ENCODE measurements at places on chromosomes 4 and X.

GRCh38 chr4:176223561-176223960 lies 28.2 kb upstream of the SPATA4 start:
- DNase-seq, result no peak

- no peak for DNase-seq
Observed at GRCh38 chr4:170014359-170015011, 11.7 kb downstream of the MFAP3L start.

- no peak for DNase-seq
Observed at GRCh38 chr4:112536123-112536522, 20.1 kb upstream of the NEUROG2 start.

DNA sequence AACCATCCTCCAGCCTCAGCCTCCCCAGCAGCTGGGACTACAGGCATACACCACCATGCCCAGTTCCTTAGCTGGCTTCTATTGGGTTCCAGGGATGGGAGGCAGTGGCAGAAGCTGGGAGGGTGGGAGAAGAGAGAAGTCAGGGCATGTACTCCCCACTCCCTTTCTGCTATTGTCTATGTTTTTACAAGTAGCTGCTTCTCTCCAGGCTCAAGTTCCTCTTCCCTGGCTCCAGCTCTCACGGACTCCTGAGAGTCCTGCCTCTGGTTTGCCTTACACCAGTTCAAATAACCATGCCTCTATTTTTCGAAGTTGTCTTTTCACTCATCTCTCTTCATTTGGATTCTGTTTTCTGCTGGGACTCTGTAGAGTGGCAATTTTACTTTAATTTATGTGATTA lies 2.9 kb downstream of the TBC1D9 start:
- no peak for DNase-seq

DNA sequence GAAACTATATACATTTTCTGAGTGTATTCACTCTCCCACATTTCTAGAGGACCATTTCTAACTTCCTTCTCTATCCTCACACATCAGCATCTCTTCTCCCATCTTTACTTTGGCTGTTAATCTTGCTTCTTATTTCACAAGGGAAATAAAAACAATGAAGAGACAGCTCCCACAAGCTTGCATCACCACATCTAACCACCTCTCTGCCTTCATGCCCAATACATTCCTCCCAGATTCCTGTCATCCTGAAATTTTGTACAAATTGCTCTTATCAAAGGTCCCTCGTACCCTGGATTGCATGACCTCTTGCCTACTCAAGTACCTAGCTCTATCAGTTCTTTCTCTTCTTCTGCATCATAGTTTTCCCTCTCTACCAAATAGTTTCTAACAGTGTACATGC lies 215.2 kb downstream of the ANTXR2 start:
- DNase-seq, result no peak

DNA sequence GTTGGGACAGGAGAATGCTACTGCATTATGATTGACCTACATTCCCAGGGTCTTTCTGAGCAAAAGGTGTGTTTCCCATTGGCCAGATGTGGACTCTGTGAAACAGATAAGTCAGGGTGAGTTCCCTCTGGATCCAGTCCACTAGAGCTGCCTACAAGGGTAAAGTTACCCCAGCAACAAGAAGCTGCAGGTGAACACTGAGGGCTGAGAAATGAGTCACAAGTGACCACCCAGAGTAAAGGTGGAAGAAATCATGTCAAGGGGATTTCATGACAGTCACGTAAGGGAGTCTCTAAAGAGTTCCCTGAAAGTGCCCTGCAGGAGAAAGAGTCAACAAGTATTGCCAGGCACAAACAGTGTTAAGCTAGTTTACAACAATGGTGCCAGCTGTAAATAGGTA lies 16.3 kb downstream of the F8A1 start:
- no peak for DNase-seq

DNA sequence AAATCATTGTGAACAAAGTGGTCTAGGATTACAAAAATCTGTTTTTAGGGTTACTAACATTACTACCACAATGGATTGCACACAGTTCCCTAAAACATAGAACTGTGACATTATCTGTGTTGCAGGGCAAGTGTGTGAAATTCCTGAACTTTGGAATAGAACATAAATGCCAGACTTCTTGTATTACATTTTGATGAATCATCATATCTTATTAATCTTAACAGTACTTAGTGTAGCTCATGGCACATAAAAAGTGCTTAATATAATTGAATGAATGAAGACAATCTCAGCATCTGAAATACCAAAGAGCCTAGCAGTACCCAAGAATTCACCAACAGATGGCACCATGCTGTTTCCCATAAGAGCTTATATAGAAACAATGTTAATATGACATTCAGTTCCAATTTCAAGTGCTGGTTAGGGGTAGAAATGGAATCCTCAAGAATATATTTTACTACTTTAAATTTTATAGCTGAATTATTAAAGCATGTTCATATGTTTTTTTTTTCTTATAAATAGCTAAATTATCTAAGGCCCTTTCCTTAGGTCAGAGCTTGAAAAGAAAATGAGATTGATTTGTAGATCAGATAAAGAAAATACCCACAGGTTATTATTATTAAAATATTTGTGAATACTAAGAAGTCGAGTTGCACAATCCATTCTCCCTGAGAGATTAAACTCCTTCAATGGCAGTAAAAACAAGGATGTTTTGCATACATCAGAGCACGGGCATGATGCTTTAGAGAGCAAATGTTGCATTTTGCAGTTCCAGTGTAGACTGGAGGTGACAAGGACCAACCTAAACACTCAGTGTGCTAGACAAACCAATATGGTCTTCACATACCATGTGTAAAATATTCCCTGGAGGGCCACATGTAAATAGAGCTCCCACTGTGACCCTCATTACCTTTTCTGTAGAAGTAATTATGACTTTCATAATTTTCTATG lies 25.7 kb upstream of the SHISA3 start:
- no peak for DNase-seq

DNA sequence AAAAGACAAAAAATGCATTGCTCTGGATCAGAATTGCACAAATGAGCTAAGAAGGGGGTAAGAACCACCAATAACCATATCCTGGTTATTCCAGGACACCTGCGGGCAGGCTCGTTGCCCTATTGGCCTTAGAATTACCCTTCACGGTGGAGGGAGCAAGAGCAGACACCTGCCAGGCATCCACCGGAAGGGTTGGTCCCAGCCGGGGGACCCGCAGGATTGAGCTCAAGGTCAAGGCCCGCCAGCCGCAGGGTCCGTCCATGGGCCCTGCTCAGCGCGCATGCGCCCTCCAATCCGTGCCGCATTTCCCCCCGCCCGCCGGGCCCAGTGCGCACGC lies 575 bp downstream of the SLC25A6 start:
- no peak for DNase-seq

GRCh38 chrX:41728125-41728524 lies 4.1 kb downstream of the GPR82 start:
- DNase-seq, result no peak

- no peak for DNase-seq
Observed at GRCh38 chrX:39022106-39022505, 220.8 kb downstream of the MID1IP1 start.

GRCh38 chr4:61468024-61468720 lies 268.0 kb downstream of the ADGRL3 start:
- no peak for DNase-seq

- DNase-seq, result no peak
Observed at GRCh38 chr4:9931146-9931545, 90.2 kb downstream of the SLC2A9 start.

DNA sequence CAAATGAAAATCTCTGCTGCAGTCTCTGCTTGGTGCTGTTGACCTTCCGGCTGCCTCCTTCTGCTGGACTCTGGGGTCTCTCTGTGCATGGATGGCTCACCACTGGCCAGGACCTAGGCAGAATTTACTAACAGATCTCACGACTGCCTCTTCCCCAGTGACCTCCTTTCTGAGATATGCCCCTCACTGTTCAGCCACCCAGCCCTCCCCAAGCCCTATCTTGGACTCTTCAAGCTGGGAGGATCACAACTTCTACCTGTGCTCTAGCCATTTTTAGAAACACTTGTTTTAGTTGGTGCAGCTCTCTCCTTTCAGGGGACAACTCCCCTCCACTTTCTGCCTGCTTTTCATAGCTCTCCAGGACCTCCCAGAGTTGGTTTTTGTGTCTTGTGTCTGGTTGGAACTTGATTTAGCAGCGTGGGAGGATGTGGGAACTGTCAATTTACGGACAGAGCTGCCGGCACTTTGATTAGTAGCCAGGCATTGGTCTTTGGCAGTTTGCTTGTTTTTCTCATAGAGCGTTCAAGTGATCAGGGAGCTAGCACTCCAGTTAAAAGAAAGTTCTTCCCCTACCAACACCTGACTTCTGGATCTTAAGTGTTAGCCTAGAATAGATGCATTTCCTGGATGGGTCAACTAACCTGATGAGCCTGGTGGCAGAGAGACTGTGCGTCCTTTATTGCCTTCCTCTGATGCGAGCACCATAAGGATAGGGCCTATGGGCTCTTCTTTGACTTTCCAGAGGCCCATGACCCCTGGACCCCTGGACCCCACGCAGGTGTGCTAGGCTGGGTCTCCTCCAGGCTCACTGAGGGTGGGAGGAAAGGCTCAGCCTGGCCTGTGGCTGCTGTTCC lies 6.5 kb downstream of the RGS12 start:
- DNase-seq, result no peak

DNA sequence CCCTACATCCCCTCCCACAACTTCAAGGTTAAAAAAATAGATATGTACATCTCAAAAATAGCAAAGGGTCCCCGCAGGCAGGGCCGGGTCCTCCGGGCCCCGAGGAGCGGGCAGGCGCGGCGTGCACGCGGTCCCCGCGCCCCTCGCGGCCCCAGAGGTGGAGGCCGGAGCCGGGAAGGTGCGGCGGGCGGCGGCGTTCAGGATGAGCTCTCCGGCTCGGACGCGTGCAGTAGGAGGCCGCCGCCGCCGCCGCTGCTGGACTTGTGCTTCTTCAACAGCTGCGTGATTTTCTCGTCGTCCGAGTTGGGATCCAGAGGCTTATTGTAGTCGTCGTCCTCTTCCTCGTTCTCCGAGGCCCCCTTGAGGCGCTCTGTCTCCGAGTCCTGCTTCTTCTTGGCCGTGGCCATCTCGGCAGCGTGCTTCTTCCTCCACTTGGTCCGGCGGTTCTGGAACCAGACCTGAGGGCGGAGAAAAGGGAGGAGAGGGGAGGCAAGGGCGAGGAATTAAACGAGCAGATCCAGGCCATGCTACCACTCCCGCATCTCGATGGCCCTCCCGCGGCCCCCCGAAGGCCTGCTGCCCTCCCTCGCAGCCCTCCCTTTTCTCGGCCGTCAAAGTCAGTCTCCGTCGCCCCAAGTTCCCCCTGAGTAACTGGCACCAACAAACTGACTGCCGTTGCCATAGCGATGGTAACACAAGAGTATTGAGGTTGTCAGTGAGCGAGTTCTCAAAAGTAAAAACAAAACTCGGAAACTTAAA lies 5.8 kb downstream of the NKX6-1 start:
- DNase-seq, result no peak

- DNase-seq, result no peak
Observed at GRCh38 chr4:110625576-110626257, 2.8 kb upstream of the PITX2 start.

- DNase-seq, result no peak
Observed at GRCh38 chrX:50108264-50108663, 92.5 kb downstream of the AKAP4 start.

DNA sequence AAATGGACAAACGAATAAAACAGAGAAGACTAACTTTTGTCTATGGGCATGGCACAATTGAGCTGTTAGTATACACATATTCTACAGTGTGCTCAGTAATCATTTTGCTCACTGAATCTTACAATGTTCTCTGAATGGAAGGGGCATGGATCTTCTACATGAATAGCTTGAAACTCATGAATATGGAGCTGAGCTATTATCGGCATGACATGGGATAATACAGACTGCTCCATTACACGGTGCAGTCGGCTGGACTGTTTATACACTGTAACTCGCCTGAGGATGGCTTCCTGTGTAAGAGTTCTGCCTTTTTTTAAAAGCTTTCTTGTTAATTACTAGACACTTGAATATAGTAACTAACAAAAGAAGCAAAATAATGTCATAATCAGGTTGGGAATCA lies 368.5 kb upstream of the MAD2L1 start:
- DNase-seq, result no peak

- DNase-seq, result peak; percentile 37
Observed at GRCh38 chr4:37685161-37685822, 884 bp downstream of the RELL1 start.

GRCh38 chr4:89164400-89164799 lies 53.1 kb downstream of the TIGD2 start:
- no peak for DNase-seq

DNA sequence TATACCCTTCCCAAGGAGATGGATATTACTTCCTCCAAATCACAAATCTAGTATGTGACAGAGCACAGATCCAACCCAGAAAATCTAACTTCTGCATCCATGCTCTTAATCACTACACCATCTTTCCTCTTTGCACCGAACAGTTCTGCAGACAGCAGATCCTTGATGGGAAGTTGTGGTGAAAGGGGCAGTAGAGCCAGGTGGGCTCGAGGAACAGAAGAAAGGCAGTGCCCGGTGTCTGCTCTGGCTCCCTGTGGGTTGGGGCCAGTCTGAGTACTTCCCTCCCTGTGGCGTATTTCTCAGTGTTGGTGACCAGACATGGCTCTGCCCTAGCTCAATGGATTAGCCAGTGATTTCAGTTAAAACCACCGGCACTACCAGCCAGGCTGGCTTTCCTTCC lies 15.3 kb downstream of the HOPX start:
- no peak for DNase-seq

- no peak for DNase-seq
Observed at GRCh38 chr4:16192057-16192456, 34.2 kb downstream of the TAPT1 start.

- DNase-seq, result no peak
Observed at GRCh38 chr4:112302320-112303274, 5.4 kb downstream of the ALPK1 start.

- DNase-seq, result no peak
Observed at GRCh38 chr4:124243671-124244366, 468.7 kb downstream of the ANKRD50 start.

- DNase-seq, result no peak
Observed at GRCh38 chrX:150615356-150615755, 46.9 kb downstream of the MTM1 start.

DNA sequence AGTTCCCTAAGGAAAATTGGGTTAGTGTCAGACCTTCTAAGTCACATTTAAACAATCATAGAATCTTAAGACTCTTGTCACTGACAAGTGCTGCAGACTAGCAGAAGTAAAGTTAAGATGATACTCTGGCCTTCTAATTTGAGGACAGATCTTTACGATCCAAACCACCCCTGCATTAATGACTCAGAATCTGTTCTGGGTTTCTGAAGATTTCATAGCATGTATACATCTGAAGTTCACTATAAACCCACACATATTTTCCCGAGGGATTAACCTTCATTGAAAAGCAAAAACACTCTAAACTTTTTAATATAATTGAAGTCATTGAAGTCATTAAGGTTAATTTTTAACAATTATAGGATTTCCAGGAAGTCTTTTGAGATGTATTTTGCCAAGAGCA lies 674.3 kb downstream of the IQCM start:
- DNase-seq, result no peak

DNA sequence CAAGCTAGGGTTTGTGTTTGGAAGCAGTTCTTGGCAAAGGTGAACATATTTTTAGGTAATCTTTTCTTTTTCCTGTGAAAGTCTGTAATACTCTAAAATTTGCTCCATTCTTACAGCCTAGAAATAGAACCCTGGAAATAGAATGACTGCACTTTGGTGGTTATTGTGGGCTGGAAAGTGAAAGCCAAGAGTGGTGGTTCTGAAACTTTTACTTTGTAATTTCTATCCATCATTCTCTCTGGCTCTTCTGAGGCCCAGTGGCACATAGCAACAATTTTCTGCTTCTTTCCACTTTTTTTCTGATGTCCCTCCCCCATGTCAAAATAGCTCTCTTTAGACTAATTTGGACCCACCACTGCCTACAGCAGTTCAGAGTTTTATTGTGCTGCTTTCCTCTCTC lies 300.4 kb upstream of the RPS6KA3 start:
- DNase-seq, result no peak

- no peak for DNase-seq
Observed at GRCh38 chrX:56025872-56026571, 206.1 kb upstream of the KLF8 start.
